ENCODE measurements at places on chromosomes 7 and 10.

DNA sequence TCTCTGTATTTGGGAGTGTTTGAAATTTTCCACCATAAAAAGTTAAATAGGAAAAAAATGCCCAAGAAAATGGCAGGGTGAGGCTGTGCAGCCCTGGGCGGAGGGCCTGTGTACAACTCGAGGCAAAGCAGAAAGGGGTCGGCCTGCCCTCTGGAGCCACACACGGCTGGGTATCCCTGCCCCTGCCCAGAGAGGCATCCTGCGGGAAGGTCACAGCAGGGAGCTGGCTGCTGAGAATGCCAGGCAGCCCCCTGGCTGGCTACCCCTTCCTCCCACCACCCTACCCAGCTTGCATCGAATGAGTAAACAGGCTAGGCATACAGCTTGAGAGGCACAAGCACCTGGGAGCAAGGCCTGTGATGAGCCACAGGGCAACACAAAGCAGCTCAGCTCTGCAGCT is 46.1 kb downstream of the CAMK2B start:
- DNase-seq: no peak

GRCh38 chr10:75475460-75476182 is 44.2 kb downstream of the LRMDA start:
- no peak for DNase-seq

GRCh38 chr7:92992483-92992882 is 125.3 kb downstream of the SAMD9 start:
- no peak for DNase-seq

DNA sequence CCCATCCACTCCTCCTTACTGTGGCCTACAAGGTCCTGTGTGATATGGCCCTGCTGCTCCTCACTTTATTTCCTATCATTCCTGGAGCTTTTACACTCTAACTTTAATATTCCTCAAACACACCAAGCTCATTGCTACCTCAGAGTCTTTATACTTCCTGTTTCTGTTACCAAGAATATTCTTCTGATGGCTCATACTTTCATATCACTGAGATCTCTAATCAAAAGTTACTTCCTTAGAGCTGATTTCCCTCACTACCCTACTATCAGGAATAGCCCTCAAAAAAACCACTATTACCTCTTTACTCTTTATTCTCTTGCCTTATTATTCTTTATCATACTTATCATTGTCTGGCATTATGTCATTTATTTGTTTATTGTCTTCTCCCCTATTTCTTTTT is 5.8 kb upstream of the PPP3CB start:
- no peak for DNase-seq

GRCh38 chr7:92425311-92425947 is 21.9 kb upstream of the GATAD1 start:
- DNase-seq: no peak

- DNase-seq: no peak
Observed at GRCh38 chr7:49324040-49324439, 399.7 kb downstream of the CDC14C start.

GRCh38 chr7:84549409-84549808 is 354.8 kb upstream of the SEMA3A start:
- no peak for DNase-seq
